Type B pancreatic cell (in vitro differentiated cells): ENCODE measurements at places on chromosomes 7 and 10.

- no peak for DNase-seq
Observed at GRCh38 chr7:92623544-92623943, 33.4 kb upstream of the FAM133B start.

- no peak for DNase-seq
Observed at GRCh38 chr7:123003539-123004126, 8.1 kb upstream of the TAS2R16 start.

DNA sequence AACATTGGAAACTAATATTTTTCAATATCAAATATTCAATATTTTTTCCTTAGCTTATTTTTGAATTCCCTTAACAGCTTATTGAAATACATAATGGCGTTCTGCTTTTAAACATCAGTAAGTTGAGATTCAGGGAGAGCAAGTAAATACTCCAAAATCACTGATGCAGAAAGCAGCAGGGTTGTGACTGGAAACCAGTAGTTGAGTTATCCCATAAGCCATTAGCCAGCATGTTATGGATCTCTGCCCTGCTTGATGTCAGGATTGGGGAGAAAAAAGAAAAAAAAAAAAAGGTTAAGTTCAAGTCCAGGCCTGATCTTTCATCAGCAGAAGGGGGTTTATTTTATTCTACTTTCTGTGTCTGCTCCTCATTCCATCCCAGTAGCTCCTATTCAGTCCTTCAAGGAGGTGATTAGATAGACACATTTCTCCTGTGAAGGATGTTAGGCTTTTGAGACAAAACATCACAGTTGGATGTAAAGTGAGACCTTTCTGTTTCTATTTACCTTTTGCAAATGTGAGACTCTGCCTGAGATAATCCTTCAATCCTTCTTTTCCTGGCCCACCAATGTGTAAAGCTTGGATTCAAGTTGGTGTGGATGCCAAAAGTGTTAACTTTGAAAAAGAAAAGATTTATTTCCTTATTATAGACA, 110.9 kb upstream of the HDAC9 start:
- DNase-seq = no peak

- no peak for DNase-seq
Observed at GRCh38 chr10:16011548-16011947, 151.2 kb upstream of the MINDY3 start.

GRCh38 chr7:40439686-40440085, 304.9 kb downstream of the SUGCT start:
- DNase-seq = no peak

DNA sequence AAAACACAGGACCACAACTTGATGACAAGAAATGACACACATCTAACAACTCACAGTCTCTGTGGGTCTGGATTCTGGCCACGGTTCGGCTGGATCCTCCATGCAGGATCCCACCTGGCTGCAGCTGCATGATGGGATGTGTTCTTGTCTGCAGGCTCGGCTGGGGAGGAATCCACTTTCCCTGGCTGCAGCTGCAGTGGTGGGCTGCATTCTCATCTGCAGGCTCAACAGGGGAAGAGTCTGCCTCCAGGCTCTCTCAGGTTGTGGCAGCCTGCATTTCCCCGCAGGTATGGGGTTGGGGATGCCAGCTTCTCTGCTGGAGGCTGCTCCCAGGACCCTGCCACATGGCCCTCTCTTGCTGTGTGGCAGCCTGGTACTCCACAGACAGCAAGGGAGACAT, 64.9 kb downstream of the MICALL2 start:
- DNase-seq = no peak

GRCh38 chr7:155594961-155595366, 48.6 kb upstream of the CNPY1 start:
- DNase-seq = no peak

- no peak for DNase-seq
Observed at GRCh38 chr7:8215648-8216333, 46.2 kb downstream of the ICA1 start.

GRCh38 chr7:480531-481218, 39.0 kb downstream of the PDGFA start:
- no peak for DNase-seq
